ENCODE measurements at places on chromosomes 11 and 22.

GRCh38 chr22:46612904-46613605 lies 7.1 kb upstream of the GRAMD4 start:
- DNase-seq, result no peak

GRCh38 chr11:95877291-95877690 lies 46.6 kb downstream of the MTMR2 start:
- no peak for DNase-seq

- peak; percentile 28 for DNase-seq
Observed at GRCh38 chr22:41178425-41178975, 26.6 kb upstream of the L3MBTL2 start.

DNA sequence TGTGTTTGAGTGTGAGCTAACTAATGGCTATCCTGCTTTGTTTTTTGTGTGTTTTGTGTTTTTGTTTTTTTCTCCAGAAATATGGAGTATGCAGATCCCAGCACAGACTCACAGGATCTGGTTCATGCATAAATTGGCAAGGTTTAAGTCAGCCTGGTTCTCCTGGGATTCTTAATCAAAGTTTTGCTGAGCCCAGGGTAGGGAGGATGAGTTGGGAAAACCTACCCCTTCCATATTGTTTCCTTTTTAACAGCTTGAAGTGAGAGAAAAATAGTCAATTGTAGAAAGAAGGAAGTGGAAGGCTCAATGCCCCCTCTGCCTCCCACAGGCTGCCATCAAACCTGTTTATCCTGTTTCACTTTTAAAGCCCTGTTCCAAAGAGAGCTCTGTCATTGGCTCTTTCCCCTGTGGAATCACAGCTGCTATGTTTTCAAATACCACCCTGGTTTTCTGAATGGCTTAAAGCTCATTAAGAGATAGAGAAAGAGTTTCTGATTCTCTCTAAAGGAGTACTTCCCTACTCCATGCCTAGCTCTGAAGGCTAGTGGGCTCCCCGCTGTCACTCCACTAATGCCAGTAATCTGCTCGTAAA lies 23.4 kb upstream of the CADM1 start:
- DNase-seq, result no peak

DNA sequence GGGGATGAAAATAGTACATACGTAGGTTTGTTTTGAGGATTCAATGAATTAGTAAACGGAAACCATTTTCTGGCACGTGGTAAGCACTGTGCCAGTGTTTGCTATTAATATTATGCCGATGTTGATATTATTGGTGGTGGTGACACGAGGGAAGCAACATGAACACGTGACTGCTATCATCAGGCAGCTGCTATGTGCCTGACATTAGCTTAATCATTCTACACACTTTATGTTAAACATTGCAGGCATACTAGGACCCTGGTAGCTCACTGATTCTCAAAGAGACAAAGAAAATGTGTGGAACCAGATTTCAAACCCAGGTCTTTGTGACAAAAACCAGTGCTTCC lies 656 bp downstream of the SRRD start:
- no peak for DNase-seq

GRCh38 chr11:78313181-78313795 lies 104.3 kb downstream of the GAB2 start:
- DNase-seq, result peak; percentile 23

- DNase-seq, result no peak
Observed at GRCh38 chr22:41429232-41429950, 17.2 kb downstream of the TOB2 start.

DNA sequence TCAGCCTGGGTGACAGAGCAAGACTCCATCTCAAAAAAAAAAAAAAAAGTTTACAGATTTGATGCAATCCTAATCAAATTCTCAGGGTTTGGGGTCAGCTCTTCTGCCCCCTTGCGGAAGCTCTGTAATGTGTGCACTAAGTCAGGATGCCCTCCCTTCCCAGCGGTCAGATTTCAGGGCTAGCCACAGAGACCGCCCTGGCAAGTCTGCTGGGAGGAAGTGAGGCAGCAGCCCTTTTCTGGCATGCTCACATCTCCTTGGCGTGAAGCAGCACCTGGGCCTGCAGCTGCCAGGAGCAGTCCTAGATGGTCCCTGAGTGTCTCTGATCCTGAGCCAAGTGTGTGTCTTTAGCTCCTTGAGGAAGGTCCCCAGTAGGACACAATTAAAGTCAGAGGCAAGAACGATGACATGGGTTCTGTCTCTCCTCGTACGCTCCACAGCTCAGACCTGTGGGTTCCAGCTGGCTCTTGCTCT lies 10.9 kb upstream of the APOBEC3C start:
- peak; percentile 81 for DNase-seq

GRCh38 chr11:119932828-119933562 lies 204.0 kb upstream of the NECTIN1 start:
- DNase-seq, result no peak

GRCh38 chr11:78796956-78797355 lies 222.3 kb upstream of the NARS2 start:
- DNase-seq, result no peak

GRCh38 chr22:49189871-49190270 lies 637.8 kb downstream of the BRD1 start:
- DNase-seq, result no peak

GRCh38 chr22:21734540-21735199 lies 924 bp downstream of the YPEL1 start:
- DNase-seq, result no peak

DNA sequence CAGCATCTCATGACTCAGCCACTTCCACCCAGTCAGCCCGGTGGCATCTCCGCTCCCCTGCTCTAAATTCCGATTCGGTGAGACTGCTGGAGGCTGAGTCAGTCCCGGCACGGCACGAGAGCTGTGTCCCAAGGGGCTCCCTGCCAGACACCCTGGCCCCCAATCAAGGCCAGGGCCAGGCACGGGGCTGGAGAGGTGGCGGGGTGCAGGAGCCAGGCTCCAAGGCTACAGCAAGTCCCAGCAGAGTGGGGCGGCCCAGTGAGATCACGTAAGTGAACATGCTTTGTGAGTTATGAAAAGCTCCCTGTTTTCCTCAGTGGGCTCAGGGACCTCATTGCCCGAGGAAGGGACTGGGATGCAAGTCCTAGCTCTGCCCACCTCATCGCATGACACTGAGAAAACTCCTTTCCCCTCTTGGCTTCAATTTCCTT lies 3.0 kb downstream of the C11orf68 start:
- peak; percentile 59 for DNase-seq

DNA sequence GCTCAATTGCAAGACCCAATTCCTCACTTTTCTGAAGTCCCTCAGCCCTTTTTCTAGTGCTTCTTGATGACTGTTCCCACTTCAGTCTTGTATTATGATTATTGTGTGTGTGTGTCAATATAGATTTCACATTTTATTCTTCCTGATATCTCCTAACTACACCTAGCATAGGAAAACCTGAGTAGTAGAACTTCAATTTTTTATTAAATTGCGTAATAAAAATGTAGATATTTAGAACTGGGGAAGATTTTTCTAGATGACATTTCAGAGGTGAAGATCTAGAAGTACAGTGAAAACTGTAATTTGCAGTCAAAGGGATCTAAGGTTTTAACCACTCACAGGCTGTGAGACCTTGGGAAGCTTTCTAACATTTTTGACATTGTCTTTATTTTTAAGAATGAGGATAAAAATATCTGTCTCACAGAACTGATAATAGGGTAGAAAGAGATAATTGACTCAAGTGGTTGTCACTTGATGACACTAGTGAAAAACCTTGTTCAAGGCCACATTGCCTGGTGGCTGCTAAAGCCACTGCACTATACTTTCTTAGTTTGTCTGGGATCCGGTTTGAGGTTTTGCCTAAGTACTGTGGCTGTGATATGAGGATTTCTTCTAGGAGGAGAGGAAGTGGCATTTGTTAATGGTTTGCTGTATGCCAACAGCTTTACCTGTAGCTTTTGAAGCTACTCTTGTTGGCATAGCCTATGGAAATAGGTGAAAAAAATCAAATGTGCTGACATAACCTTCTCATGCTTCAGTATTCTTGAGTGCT lies 32.2 kb upstream of the SESN3 start:
- DNase-seq, result no peak

DNA sequence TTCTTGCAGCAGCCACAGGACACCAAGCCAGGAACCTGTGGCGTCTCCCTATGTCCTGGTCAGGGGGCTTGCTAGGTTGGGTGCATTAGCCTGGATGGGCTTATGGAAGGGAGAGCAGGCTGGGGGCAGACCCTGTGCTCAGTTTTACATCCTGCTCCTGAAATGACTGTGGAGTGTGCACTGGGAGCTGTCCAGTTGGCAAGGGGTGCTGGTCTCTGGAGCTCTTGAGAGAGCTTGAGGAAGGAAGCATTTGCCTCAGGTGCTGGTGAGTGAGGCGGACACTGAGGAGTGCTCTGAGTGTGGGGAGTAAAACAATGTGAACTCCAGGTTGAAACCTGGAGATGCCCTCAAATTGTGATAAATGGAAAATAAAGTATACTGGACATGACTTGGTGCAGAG lies 3.4 kb downstream of the SCGB1D4 start:
- DNase-seq, result no peak

- DNase-seq, result no peak
Observed at GRCh38 chr11:16745950-16746605, 7.6 kb downstream of the C11orf58 start.

DNA sequence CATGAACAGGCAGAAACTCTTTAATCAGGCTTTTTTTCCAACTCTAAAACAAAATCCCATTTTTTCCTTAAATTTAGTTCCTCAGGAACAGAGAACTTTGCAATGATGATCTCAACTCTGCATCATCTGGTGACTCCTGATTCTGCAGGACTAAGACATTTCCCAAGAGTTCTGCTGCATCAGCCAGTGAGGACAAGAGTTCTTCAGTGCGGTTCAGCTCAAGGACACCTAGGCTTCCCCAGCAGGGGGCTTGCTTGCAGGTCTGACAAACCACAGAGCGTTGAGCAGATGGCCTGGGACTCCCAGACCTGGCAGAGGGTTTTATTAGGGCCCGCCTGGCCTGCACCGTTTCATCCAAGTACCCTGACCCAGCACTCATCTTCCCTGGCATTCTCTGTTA lies 6.4 kb downstream of the CDCA5 start:
- no peak for DNase-seq

Data from tibial nerve (tissue), 4 donors.